ENCODE measurements at places on chromosomes 6 and 20.

DNA sequence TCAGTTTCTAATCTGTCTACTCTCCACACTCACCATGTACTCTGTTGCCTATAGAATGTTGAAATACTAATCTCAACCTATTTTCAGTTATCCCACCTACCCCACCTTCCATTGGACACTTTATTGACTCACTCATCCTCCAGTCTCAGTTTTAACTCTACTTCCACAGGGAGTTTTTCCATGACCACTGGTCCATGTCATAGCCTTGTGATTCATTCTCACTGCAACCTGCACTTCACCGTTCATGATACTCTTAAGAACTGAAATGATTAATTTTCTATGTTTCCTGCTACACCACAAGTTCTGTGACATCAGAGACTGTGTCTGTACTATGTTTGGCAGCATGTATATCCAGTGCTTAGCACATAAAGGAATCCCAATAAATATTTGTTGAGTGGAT is 122.8 kb upstream of the HSF2 start:
- DNase-seq: no peak

DNA sequence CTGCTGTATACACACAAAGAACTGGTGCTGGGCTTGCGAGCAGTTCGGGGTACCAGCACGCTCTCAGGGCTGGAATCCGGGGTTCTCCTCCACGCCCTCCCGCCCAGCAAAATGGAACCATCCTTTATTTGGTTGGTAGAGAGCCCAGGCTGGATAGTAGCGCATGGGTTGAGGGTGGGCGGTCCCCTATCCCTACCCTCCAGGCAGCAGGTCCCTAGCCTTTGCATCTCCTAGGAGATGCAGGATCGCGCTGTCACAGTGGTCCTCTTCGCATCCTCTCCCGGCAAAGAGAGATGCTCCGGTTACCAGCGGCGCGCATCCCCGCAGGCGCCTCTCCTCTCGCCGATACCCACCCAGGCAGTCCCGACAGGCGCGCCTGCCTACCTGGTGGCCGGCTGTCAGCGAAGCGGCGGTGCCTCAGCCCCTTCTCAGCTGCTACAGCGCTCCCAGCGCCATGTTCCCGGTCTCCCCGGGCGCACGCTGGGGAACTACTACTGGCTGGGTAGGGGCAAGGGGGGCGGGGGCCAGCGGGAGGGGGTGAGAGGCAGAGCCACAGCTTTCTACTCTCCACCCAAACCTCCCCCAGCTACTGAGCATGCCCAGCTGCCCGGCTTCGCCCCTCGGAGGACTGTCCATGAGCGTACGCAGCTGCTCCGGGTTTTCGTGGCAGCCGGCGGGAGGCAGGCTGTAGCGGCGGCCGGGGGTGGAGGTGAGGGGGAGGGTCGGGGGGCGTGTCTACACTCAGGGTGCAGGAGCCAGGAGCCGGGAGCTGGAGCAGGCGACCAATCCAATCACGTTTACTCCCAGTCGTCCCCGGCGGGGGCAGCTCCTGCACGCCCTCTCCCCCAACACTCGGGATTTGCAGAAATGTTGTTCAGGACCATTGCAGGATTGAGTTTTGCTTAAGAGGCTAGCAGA is at the start of gene PAK5:
PAK5 (minus strand) TSS at position 699 of the 918 bp plus-strand sequence. CDS start 194,748 bp downstream, outside the sequence.
- no peak for DNase-seq

- DNase-seq: no peak
Measured at GRCh38 chr6:17012421-17013225, 89.2 kb upstream of the STMND1 start.

GRCh38 chr6:4513561-4513960 is 262.6 kb upstream of the CDYL start:
- no peak for DNase-seq

- no peak for DNase-seq
Measured at GRCh38 chr6:91171754-91172462, 585.0 kb upstream of the MAP3K7 start.

All from ascending aorta (tissue), 2 donors.